ENCODE measurements at places on chromosomes 1 and 21.

DNA sequence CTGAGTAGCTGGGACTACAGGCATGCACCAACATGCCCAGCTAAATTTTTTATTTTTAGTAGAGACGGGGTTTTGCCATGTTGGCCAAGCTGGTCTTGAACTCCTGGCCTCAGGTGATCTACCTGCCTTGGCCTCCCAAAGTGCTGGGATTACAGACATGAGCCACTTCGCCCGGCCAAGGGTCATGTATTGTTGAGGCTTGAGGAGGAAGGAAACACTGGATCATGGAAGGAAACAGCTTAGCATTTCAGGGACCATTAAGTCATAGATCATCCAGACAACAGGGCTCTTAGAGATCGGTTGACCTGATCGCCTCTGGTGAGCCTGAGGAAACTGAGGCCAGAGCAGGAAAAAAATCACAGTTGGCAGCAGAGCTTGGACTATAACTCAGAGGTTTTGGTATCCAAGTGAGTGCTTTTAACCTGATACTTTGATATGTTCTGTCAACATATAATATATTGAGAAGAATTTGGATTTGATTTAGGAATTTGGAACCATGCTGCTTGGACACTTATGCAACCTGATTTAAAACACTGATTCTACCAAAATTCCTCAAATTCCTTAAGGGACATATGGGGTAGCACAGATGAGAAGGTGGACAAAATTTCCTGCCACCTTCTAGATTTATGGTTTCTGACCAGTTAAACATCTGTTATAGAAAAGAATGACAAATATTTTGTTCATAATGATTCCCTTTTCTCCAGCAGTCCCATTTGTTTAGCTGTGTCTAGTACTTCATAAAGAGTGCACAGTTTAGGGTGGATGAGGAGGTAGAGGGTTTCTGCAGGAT is 13.1 kb upstream of the BMP8A start:
- DNase-seq = no peak

- DNase-seq = no peak
These were observed 708 bp downstream of the CDA start for GRCh38 chr1:20589331-20590278.

DNA sequence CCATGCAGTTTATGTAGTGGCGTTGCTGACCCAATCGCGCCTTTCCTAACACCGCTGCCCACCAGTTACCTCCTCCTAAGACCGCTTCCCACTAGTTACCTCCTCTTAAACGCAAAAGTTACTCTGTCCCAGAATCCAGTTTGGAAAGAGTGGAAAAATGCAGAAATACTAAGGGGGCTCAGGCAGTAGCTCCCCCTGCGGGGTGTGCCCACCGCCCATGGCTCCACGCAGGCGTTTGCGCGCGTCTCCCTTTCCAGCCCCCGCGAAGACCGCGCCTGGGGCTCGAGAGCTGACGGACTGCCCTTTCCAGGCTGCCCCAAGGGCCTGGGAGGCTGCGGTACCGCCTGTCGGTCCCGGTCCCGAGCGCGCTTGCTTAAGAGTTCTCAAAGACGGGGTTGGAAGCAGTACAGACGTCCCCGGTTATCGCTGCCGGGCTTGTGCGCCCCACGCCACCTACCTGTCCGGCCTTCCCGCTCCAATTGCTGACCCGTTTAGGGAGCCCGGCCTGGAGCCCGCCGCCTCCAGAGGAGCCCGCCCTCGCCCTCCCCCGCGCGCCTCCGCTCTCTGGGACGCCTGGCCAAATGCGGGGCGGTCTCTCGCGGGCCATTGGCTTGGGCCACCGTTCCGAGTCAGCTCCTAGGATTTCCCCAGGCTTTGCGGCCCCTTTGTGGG is 414.1 kb upstream of the ESRRG start:
- no peak for DNase-seq

GRCh38 chr1:81377406-81377805 is 423.3 kb upstream of the ADGRL2 start:
- DNase-seq = no peak

- no peak for DNase-seq
These were observed 322.3 kb downstream of the DUSP10 start for GRCh38 chr1:221419513-221420095.

- no peak for DNase-seq
These were observed 51.0 kb downstream of the TNN start for GRCh38 chr1:175118375-175119367.

All from NCI-H1048 (cell line).